GM18507 (cell line): ENCODE measurements at places on chromosomes 6 and 20.

- no peak for DNase-seq
Measured at GRCh38 chr6:8958894-8959511, 523.7 kb upstream of the SLC35B3 start.

DNA sequence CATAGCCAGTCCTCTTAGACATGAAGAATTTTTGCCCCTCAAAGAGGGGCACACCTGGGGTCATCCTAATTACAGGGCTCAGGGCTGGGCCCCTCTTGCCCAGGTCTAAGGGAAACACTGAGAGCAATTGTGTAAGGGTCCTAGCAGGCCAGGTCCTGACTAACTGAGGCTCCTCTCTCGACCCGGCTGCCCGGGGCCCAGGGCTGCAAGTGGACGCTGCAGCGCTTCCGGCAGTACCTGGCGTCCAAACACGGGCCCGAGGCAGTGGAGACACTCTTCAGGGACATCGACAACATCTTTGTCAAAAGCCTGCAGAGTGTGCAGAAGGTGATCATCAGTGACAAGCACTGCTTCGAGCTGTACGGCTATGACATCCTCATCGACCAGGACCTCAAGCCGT is 17.4 kb downstream of the PDRG1 start:
- DNase-seq = no peak

- DNase-seq = no peak
Measured at GRCh38 chr6:169648092-169648491, 53.7 kb downstream of the WDR27 start.

DNA sequence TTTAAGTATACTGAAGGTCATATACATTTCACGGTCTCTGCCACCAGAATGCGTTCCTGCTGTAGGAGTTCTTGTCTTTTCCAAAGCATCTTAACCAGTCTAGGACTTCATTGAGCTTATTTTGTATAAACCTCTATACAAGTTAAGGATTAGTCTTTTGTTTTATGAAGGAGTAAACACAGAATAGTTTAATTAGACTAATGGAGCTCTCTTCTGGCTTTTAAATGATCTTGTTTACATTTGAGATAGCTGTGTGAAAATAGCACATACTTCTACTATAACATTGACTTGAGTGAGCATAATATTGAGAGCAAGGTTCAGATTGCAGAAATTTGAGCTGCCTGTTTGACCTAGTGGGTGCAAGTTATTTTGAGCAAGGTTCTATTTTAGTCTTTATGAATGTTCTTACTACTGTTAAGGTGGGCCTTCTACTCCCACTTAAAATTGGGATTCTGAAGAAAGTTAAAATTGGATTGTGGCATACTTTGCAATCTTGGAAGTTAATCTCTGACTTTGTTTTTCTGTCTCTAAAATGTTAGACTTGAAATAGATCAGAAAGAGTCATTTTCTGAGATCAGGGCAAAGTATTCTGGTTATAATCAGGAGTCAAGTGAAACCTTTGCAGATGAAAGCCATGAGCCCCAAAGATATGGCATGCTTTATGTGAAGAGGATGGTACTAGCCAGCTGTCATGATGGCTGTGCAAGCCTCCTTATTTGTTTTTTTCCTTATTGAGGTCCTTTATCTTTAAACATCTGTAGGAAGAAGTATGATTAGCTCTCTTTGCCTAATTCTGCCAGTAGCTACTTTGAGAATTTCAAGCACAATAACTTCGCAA is 41.8 kb downstream of the RPRD1B start:
- DNase-seq = no peak

GRCh38 chr20:23043376-23043775 is 6.1 kb downstream of the THBD start:
- DNase-seq = no peak

- DNase-seq = no peak
Measured at GRCh38 chr6:124027392-124027791, 223.7 kb downstream of the NKAIN2 start.

- DNase-seq = no peak
Measured at GRCh38 chr20:44085616-44086434, 101.2 kb downstream of the JPH2 start.

GRCh38 chr6:13124131-13124530 is 204.2 kb downstream of the TBC1D7 start:
- DNase-seq = no peak

DNA sequence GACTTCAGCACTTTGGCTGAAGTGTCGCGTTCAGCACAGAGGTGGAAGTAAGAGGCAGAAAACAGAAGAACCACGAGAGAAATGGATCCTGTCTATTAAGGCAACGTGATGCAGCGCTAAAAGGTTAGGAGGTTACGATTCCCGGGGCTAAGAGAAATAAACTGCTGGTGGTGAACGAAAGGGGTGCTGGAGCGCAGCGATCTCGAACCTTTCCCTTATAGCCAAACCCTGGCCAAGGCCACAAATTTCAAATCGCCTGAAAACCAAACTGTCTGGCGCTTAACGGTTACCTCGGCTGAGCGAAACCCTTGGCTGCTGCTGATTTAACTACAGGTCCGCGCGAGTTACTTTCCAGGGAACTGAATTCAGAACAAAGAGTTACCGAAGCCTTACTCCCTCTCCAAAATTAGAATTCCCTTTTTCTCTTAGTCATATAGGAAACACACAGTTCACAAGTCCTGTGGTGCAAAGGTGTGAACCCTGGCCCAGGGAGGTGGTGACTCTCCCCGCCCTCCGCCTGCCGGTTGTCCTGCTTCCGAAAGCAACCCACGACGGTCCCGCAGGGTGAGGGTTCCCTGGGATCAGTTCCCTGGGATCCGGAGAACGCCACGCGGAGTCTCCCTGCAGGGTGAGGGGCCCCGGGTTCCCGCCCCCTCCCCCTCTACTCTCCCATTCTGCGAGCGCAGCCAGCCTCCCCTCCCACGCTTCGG is 1.3 kb upstream of the SLC35D3 start:
- DNase-seq = no peak

- DNase-seq = no peak
Measured at GRCh38 chr20:62476056-62476838, 452 bp upstream of the GATA5 start.

DNA sequence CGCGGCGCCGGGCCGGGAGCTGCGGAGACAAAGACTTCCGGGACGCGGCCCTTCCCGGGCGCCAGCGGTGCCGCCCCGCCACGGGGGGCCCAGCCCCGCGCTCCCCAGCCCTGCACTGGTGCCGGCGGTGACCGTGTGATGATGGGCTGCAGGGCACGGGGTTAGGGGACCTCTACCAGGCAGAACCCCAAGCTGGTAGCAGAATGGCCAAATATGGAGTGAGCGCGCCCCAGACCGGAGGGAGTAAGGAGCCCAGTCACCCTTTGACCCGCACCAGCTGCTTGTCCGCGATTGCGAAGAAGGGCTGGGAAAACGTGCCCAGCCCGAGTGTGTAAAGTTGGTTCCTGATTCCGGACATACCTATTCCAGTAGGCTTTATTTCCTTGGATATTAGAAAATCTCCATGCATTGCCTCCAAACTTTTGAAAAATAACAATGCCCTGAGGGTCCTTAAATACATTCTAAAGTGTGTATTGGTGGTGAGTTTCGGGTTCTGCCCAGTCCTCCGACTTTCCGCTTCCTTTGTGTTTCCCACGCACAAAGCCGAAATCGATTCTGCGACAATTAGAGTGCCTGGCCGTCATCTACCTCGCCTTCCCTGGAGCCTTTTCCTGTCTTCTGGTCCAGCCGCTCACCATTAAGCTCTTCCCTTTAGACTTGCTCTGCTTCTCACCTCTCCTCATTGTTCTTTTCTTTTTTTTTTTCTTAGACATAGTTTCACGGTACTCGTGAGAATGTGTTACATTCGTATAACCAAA is 1.1 kb downstream of the ABRACL start:
- DNase-seq = no peak

DNA sequence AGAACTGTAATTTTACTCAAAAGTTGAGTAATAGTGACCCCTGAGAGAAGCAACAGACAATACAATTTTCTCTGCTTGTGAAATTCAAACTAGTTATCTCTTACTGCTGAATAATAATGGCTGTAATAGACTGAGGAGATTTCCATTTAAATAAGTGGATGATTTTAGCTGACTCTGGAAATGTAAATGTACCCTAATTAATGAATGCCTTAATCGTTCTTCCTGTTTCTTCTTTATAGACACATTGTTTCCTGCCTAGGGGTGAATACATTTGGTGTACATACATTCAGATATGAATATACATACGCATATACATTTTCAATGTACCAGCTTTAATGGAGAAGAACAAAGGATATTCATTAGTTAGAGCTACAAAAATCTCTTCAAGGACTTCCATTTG is 611.9 kb downstream of the TFAP2B start:
- no peak for DNase-seq

- no peak for DNase-seq
Measured at GRCh38 chr6:75963569-75963968, 108.9 kb downstream of the IMPG1 start.

DNA sequence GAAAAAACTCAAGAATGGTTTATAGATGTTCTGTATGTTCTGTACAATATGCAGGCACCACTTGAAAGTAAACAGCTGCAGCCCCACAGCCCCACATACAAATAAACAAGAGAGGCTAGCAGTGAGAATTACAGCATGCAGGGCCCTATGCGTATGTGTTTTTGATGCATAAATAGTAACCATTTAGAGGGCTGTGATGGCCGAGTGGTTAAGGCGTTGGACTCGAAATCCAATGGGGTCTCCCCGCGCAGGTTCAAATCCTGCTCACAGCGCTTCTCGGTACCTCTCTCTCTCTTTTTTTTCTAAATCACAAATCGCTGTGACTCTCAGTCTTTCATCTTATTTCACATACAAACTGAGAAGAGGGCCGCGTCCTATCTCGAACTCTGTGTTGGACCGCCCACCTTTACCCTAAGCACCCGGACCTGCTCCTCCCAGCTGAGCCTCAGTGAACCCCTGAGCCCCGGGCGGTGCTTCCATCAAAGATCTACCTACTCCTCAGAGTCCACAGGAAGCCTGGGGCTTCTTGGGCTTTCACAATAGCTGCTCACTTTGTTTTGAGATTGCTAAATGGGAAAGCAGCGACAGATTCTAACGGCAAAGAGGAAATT is 37.7 kb upstream of the PRSS16 start:
- no peak for DNase-seq

- no peak for DNase-seq
Measured at GRCh38 chr6:92820601-92821000, 598.8 kb downstream of the EPHA7 start.

DNA sequence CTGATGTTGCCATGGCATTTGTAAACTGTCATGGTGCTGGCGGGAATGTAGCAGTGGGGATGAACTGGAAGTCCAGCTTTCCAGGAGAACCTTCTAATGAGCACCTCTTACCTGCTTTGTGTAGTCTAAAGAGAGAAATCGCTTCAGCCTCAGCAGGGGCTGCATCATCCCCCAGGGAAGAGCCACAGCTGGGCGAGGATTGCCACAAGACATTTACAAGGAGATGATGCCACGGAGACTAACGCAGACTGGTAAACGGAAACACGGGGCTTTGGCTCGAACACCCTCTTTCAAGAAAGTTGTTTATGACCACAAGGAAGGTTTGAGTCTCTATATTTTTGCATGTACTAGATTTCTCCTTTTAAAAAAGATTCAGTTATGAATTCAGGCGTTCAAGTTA is 72.9 kb downstream of the CDH26 start:
- DNase-seq = no peak

DNA sequence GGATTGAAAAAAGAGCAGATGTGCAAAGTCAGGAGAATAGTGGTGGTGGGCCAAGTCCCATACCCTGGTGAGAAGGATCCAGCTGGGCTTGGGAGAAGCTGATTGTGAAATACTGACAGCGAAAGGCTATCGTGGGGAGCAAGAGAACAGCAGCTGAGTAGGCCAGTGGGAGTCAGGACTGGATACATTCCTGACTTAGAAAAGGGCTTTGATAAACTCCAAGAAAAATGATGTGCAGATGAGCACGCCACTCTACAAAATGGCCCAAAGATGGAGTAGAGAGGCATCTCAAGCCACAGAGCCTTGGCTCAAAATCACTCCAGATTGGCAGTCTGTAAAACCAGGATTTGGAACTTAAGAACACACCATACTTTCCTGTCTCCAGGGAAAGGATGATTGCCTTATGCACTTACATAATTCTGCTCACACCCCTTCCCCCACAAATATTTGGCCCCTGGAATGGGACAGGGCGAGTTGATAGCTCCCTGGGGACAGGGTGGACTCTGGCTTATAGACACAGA is 578.7 kb downstream of the MAFB start:
- no peak for DNase-seq

DNA sequence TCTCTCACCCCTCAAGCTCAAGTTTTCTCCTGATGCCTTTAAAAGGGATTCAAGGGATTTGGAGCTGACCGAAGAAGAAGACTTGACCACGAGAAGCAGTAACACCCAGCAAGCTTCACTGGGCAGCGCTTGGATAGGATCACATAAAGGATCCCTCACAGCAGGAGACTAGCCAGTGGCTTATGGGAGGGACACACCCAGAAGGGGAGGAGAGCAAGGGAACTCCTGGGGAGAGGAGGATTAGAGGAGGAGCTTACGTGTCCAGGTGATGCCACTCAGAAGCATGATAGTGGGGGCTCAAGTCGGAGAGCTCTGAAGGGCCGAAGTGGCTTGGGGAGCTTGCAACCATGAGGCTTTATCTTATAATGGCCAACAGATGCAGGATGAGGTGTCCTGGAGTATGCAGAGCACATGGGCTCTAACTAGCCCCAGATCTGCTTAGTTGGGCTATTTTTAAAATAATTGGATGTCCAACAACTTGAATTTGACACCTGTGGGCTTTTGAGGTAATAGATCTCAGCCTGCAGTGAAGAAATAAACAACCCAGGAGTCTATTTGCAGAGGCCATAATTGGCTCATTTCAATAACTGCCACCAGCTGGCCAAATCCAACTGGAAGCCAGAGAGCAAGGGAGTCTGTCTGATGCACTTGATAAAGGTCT is 137.9 kb upstream of the EXOC2 start:
- no peak for DNase-seq

DNA sequence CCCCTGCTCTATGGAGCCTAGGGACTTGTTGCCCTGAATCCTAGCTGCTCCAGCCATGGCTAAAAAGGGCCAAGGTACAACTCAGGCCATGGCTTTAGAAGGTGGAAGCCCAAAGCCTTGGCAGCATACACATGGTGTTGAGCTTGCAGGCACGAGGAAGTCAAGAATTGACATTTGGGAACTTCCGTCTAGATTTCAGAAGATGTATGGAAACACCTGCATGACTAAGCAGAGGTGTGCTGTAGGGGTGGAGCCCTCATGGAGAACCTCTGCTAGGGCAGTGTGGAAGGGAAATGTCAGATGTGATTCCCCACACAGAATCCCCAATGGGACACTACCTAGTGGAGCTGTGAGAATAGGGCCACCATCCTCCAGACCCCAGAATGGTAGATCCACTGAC is 95.1 kb upstream of the TMEM170B start:
- no peak for DNase-seq

GRCh38 chr20:16641511-16642023 is 68.3 kb upstream of the KIF16B start:
- DNase-seq = no peak

DNA sequence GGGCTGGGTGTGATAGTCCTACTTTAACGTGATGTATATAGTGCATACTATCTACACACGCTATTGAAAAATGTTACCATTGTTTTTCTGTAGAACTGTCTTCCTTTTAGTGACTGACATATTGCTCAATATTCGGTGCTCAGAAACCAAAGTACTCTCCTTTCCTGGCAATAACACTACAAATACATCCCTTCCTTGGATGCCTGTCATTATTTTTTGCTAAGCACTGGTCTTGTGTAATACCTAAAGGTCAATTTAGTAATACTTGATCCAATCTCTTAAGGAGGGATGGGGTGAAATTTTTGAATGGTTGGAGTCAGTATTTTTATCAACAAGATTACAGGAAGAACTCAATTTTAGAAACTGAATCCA is 23.9 kb downstream of the CNR1 start:
- no peak for DNase-seq

GRCh38 chr20:17678295-17678694 is 3.7 kb downstream of the RRBP1 start:
- DNase-seq = no peak
